ENCODE measurements at places on chromosomes 4 and X.

DNA sequence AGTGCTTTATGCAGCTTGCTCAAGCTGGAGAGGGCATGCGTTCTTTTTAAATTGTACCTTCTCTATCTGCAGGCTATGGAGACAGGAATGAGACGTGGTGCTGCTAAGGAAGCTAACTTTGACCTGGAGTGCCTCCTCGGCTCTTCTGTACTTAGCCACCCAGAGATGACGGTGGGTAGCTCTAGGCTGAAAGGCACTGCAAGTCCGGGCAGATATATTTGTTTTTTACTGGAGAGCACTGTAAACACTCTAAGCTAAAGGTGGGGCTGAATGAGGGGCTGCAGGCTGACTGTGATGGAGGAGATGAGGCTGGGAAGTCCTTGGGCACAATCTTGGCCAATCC, 12.1 kb downstream of the ELF4 start:
- DNase-seq, result no peak

DNA sequence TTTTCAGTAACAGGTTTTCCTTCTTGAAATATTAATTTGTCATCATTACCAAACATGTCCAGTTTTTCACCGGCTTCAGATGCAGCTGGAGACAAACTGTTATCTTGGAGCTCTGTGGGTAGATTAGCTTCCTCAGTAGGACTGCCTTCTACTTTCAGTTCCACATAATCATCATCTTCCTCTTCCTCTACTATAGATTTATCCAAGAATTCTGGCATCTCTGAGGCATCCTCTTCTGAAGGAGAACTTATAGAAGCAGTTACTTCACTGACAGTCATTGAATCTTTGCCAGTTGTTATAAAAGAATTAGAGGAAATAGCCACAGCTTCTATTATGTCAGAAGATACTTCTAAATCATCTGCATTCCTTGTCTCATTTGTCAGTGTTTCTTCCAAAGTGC, 162.9 kb downstream of the LRBA start:
- no peak for DNase-seq

DNA sequence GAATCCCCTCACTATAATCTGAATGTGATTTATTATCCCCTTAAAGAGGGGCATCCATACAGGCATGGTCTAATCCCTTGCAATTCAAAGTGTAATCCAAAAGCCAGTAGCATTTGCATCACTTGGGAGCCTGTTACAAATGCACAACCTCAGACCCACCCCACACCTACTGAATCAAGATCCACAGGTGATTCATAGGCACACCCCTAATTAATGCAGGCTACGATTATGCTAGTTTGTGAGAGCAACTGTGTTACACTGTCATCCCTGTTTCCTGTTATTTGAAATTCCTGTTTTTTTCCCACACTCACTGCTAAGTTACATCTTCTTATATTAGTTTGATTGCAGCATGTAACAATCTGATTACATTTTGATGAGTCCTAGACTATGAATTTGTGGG, 120.0 kb downstream of the RAB28 start:
- DNase-seq, result no peak

DNA sequence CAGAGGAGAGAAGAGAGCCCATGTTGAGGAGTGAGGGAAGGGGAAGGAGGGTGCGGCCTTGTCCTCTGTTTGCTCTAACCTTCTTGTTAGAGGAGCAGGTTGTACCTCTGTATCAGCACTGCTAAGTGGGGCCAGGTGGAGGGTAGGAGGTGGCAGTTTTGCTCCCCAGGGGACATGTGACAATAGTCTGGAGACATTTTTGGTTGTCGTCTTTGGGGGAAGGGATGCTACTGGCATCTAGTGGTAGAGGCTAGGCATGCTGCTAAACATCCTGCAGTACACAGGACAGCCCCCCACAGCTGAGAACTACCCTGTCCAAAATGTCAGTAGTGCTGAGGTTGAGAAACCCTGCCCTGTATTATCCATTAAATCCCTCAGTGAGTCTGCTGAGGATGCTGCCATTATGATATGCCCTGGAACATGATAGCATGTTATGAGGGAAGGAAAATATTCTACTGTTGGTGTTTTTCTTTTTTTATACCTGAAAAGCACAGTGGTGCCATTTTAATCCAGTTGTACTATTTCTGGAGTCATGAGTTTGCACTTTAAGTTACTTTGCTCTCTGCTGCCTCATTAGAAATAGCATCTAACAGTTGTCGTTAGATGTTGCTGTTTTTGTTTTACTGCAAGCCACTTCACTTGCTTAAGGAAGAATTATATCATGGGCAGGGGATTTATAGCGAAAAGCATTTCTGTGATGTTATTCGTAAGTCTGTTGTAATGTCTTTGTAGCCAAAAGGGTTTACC, 90.6 kb downstream of the LRP2BP start:
- peak; percentile 22 for DNase-seq

DNA sequence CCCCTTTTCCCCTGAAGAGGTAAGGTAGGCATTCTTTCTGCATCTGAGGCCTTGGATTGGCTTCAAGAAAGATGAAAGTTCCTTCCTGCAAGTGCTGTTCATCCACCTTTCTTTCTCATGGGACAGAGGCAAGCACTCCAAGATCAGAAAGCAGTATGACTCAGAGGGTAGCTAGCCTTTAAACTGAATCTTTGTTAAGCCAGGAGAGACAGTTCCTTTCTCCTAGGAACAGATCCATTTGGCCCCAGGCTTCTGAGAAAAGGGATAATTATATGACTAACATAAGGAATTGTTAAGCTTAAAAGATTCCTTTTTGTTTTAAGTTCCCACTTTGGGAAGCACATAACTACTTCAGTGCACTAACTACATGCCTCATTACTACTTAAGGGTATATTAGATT, 192.0 kb downstream of the PPP3CA start:
- no peak for DNase-seq
